Activated T-helper 9 cell treated with anti-CD3 and anti-CD28 coated beads, Interleukin-2, amount 50 U/mL, for 16 hours (primary cell): ENCODE measurements at places on chromosomes 4 and X.

DNA sequence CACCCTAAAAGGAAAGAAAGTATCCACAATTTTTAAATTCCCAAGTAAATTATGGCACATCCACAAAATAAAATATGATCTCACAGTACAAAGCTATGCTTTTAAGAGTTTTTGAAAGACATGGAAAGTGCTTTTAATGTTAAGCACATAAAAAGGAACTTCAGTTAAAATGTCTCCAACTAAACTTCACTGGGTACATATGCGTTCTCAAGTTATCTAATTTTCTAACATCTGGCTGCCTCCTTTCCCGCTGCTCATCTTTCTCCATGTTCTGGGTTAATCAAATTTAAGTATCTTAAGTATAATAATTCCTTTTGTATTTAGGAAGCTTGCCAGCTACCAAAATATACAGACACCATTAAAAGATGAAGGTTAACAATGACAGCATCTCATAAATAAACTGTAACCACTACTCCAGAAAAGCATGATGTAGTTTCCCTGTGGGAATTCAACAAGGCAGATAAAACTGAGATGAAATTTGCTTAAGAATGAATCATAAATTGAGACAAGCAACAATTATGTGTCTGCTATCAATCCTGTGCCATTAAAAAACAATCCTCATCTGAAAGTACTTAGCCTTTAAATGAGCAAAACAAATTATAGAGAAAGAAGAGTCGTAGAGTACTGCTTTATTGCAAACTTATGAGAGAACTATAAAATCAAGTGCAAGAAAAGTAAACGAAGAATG, 25.1 kb downstream of the PRSS12 start:
- DNase-seq, result no peak

DNA sequence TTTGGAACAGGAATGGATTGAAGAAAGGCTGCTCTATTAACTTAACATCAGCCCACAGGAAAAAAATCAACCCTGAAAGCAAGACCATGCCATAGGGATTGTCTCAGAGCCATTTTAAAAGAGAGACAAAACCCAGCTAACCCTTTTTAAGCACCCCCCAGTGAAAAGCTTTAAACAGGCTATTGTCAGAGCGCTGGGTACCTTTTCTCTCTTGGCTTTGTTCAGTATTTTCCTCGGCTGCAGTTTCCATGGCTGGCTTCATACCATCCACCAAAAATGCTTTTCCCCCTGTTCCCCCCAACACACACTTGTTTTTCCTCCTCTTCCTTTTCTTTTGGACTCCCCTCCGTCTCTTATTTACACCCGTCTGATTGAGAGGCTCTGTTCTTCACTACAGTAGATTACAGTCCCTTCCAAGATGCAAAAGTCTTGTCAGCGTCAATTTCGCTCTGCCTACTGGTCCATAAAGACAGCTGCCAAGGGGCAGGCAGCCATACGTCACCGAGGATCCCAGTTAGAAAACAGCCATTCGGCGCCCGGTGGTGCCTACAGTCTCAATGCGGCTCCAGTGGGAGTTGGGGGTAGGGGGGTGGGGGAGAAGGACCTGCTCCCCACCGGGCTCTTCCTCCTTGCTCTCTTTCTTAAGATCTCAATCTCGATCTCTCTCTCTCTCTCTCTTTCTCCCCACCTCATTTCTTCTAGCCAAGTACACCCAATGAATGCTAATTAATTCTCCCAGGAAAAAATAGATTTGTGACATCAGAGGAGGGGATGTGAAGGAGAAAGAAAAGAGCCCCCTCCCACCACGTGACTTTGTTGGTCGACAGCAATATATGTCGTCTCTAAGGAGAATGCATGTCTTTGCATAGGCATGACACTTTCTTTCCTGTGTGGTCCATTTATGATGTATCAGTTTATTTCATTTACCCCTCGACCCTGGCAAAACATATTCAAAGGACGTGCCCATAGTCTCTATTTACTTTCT, at the start of gene GPM6B:
Gene GPM6B (minus strand): TSS at position 451 of the 985 bp plus-strand sequence. CDS start 189 bp downstream, at position 262.
- DNase-seq, result no peak

- DNase-seq, result no peak
Observed at GRCh38 chrX:14051416-14051815, 21.7 kb upstream of the GEMIN8 start.

DNA sequence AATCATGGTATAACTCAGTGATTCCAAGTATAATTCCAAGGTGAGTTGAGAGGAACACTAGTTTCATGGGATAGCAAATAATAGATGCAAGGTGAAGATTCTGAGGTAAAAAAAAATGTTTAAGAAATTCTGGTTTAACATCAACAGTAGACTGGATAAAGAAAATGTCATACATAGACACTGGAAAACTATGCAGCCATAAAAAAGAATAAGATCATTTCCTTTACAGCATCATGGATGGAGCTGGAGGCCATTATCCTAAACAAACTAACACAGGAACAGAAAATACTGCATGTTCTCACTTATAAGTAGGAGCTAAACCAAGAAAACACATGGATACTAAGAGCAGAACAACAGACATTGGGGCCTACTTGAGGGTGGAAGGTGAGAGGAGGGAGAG, 54.6 kb upstream of the LEF1 start:
- DNase-seq, result no peak

DNA sequence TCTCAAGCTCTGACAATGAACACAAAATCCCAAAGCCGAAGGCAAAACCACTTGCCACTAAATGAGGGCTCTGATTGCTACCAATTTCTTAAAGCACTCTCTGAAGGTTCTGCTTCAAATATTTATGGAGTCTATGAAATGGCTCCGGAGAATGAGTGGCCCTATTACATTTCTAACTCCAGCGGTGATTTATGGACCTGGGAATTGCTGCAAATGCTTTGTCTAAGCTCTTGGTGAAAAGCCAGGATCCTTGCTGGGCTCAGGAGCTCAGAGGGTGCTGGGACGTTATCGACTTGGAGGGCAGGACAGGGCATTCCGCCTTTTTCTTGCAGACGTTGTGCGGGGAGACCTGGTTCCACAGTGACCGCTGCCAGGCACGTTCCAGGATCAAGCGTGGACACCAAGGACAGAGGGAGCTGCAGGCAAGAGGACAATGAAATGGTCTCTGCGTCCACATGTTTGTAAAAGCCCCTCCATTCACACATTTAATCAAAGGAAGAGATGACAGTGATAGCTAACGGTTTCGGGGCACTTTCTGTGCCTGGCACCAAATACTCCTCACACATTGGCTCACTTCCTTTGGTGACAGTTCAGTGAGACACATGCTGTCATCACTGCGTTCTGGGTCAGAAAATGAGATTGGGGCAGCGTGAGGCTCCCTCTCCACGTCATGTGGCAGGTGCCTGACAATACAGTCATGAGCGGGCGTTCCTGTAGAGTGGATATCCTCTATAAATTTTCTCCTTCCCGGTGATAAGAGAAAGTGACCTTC, 58.8 kb downstream of the C4orf50 start:
- no peak for DNase-seq

- no peak for DNase-seq
Observed at GRCh38 chrX:23783589-23784469, 856 bp downstream of the SAT1 start.

DNA sequence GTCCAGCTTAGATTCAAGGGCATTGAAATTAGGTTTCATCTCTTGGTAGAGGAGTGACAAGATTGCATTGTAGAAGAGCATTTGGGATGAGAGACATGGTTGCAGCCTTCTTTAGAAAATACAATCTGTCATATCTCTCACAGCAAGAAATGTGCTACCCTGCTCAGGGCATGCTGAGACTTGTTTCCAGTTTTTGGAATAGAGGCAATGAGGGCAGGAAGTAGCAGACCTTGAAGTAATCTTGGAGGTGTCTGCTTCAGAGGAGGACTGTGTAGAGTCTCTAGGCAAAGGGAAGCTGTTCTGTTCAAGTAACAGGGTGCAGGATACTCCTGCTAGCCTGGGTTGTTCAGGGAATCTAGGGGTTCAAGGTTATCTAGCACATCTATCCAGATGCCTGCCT, 116.1 kb upstream of the ZNF827 start:
- no peak for DNase-seq

GRCh38 chr4:15656038-15656470, 897 bp upstream of the FBXL5 start:
- DNase-seq, result no peak
